ENCODE measurements at places on chromosomes 11 and 22. TPM values are rescaled to one million over a fixed set of nuclear protein-coding genes. Genes with fewer than 3 reads are reported as not detected.

DNA sequence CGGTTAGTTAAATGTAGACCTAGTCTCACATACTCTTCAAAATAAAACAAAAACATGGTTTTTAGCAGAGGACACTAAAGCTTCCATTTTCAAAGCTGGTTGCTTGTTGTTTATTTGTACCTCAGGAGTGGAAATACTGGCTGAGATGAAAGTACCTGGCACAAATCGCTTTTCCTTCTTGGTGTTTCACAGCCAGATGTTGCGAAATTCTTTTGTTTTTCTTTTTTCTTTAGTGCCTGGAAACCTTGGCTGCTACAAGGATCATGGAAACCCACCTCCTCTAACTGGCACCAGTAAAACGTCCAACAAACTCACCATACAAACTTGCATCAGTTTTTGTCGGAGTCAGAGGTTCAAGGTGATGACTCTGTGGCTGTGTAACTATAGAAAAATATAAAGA is 48.3 kb downstream of the KREMEN1 start:
- no peak for DNase-seq

DNA sequence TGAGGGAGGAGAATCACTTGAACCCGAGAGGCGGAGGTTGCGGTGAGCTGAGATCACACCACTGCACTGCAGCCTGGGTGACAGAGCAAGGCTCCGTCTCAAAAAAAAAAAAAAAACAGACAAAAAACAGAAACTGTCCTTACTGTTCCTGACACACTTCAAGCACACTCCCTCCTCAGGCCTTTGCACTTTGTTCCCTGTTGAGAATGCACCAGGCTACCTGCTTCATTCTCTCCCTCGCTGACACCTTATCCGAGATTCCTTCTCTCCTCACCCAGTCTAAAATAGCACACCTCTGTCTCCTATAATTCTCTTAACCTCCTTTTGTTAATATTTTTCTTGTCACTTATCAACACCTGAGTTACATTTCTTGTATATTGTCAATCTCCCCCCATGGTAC is 32.3 kb upstream of the TECTA start:
- DNase-seq: no peak

Gene HINFP
- total RNA-seq: 10.8 TPM

DNA sequence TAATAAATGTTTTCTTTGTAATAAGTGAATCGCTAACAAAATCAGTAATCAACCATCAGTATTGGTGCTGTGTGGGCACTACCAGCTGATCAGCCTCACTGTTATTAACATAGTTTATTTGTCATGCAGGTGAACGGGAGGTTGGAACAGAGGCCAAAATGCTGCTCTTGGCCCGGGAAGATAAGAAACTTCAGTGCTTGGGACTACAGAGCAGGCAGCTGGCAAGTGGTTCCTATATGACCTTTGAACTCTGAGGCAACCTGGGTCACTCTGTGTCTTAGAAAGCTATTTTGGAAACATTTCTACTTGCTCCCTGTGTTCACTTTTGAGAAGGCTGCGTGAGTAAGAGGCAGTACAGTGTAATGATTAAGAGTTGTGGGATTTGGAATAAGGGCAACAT is 36.5 kb upstream of the DNAJB13 start:
- no peak for DNase-seq

DNA sequence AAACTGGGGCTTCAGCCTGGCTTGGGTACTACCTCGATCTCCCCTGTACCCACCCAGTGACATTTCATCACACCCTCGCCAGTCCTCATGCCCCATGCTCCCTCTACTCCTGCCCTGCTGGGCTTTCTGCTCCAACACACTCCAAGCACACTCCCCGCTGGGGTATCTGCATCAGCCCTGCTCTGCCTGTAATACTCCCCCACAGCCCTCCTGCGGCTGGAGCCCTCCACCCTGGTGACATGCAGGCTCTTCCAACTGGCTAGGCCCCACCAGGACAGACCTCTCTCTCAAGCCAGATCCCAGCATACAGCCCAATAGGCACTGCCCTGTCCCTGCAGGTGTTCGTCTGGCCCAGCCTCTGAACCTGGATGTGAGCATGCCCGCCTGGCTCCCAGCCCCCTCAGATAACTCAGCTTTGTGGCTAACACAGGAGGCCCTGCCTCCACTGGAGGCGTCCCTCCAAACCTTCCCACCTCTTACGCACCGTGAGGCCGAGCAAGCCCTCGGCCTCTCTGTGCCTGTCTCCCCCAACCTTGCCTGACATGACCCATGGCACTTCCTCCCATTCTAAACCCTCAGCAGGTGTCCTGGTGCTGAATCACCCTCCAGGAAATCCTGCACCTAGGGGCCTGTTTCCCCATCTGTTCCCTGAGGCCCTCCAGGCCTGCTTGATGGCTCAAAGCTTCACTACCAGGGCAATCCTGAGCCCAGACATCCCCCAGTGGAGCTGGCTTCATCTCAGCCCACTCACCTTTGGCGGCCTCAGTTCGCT is 33.5 kb upstream of the TXNRD2 start:
- peak; percentile 19 for DNase-seq

Gene SLCO2B1
- total RNA-seq: 0.74 TPM

- no peak for DNase-seq
Observed at GRCh38 chr22:35977136-35977535, 51.5 kb downstream of the RBFOX2 start.

- DNase-seq: peak; percentile 53
Observed at GRCh38 chr11:35980686-35981390, 37.0 kb downstream of the LDLRAD3 start.

Gene SH3BP1
- 0.86 TPM for total RNA-seq

DNA sequence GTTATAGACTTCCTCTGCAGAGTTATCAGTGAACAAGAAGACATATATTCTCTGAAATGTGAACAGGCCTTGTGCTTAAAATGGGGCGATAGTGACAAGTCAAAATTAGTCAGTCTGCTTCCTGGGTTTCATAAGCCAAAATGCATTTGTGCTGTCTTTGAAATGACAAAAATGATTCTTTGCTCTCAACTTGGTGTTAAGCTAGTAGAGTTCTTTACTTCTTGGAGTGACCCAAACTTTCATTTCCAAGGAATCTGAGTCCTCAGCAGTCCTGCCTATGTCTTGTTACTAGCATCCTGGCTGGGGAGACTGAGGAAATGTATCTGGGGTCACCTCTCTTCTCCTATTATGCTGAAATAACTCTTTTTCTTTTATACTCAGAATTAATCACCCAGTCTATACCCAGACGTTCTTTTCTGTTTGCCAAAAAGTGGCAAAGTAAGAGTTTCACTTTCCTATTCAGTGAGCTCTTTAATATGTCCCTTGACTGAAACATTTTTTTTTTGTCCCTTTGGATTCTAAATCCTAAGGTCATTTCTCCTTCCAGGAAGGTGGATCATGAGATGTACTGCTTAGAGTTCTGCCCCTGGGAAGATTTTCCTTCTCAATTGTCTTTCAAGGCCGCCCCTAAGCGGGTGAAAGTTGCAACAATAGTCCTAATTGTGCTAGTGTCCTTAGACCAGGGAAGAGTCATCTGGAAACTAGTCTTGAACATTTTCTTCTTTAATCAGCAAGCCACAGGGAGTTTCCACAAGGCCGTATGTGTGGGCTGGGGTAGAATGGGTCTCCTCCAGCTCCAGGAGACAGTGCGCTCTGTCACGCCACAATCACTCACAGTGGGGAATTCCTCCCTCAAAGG is 53.0 kb upstream of the RDX start:
- DNase-seq: peak; percentile 64

GRCh38 chr11:109963101-109963500 is 130.1 kb upstream of the ZC3H12C start:
- no peak for DNase-seq

GRCh38 chr11:92477686-92478085 is 253.1 kb downstream of the FAT3 start:
- no peak for DNase-seq

Gene PIWIL4
- 0.71 TPM for total RNA-seq

Gene CCDC116
- total RNA-seq: 0.05 TPM

DNA sequence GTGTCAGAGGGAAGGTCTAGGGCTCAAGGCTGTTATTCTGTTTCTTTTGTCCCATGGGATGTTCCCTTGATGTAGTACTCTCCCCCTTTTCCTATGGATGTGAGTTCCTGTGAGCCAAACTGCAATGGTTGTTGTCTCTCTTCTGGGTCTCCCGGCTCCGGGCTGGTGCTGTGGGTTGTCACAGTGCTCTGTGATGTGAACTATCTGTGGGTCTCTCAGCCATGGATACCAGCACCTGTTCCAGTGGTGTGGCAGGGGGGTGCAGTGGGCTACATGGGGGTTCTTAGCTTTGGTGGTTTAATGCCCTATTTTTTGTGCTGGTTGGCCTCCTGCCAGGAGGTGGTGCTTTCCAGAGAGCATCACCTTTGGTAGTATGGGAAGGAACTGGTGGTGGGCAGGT is 941.1 kb downstream of the KCNA4 start:
- DNase-seq: no peak

DNA sequence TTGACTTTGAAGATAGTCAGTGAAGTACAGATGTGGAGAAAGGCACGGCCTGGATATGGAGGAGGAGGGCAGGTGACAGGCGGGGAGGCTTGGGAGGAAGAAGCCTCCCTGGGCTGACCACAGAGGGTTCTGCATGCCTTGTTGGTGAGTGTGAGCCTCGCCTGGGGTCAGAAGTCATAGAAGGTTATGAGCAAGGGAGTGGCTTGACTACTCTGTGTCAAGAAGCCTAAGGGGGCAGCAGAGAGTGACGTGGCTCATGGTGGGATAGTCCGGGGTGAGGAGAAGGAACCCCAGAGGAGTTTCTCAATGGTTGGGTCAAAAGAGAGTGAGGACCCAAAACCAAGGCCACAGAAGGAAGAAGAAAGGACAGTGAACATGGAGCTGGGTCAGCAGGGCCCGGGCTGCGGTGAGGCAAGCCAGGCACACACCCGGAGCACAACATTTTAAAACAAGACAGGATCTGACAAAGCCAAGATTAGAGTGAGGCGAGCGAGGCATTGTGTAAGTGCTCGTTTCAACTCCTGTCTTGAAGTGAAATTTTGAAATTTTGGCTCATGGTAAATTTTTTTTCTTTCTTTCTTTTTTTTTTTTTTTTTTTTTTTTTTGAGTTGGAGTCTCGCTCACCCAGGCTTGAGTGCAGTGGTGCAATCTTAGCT is 31.9 kb downstream of the PDGFB start:
- peak; percentile 85 for DNase-seq

DNA sequence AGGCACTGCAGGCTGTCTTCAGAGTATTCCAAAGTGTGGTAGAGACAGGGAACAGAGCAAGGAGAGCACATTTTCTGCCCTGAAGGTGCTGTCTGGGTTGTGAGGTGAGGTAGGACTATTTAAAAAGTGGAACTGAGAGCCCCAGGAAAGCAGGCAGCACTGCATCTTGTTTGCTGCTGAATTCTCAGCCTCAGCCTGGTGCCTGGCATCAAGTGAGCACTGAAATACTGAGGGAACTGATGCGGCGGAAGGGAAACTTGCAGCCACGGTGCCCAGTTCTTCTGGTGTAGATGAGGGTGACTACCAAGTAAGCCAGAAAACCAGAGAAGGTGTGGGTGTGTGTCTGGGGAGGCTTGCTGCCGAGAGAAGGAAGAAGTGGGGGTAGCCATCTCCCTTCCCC is 59.5 kb downstream of the TNRC6B start:
- DNase-seq: no peak

- DNase-seq: peak; percentile 86
Observed at GRCh38 chr11:113401718-113402117, 14.1 kb downstream of the ANKK1 start.

Gene ADAMTS15
- 6.9 TPM for total RNA-seq

DNA sequence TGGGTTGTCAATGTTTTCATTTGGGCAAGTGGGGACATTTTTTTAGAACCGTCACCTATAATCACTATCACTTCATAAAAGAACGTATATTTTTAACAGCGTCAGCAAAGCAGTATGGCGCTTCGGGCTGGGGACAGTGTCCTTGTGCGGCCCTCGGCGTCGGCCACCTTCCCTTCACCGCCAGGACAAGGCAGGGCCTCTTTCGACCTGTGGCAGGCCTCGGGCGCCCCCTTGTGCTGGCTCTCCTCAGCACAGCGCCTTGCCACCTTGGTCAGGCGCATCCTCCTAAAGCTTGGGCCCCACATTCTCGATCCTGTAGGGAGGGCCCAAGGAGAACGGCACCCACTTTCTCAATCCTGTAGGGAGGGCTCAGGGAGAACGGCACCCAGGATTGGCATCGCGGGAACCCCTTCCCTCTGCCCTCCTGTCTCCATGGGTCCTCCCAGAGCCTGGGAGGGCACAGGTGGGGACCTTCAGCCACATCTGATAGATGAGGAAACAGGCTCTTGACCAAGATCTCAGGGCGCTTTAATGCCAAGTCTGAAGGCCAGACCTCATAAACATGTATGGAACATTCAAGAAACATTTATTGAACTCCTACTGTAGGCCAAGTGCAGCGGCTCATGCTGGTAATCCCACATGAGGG is 11.5 kb upstream of the FADD start:
- peak; percentile 56 for DNase-seq

GRCh38 chr11:15300341-15300740 is 185.6 kb downstream of the INSC start:
- DNase-seq: no peak

GRCh38 chr22:36075724-36076123 is 47.1 kb upstream of the RBFOX2 start:
- no peak for DNase-seq

- peak; percentile 98 for DNase-seq
Observed at GRCh38 chr11:86515297-86516094, 140.8 kb downstream of the CCDC81 start.

DNA sequence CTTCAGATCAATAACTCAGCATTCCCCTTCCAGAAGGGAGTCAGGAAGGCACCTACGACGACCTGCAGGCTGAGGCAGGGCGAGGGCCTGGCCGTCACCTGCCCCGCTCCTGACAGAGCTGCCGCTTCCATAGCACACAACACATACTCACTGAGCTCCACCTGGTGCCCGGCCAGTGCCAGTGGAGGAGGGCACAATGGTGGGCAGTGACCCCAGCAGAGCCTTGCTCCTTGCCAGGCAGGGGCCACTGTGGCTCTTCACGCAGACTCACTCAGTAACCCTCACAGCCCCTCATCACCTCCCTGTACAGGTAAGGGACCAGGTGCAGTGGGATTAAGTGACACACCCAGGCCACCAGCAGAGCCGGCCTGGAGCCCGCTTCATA is 24.6 kb downstream of the LRFN4 start:
- no peak for DNase-seq

Gene TRIM64C
- total RNA-seq: not detected

GRCh38 chr11:131723088-131723487 is 352.7 kb downstream of the NTM start:
- no peak for DNase-seq

Gene CASP5
- total RNA-seq: not detected

- peak; percentile 13 for DNase-seq
Observed at GRCh38 chr22:33247758-33248157, 189.6 kb upstream of the SYN3 start.

Gene PAMR1
- not detected for total RNA-seq

All from M059J (cell line).